GM03348 (cell line): ENCODE measurements at places on chromosomes 3 and 15.

DNA sequence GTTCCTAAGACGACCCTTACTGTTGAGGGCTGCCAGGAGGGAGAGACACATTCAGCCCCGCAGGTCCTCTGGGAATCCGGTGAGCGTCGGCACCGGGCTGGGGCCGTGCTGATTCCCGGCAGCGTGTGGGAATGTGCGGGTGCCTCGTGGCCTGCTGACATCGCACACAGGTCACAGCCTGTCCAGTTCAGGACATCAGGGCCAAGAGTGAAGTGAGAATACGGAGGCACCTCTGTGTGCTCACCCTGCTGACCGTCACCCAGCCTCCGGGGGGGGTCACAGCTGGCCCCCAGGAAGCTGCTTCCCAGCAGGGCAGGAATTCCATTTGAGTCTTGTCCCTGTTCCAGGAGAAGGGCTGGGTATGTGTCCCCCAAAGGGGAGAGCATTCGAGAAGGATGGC lies 53.6 kb downstream of the PGPEP1L start:
- DNase-seq: no peak

- DNase-seq: no peak
Measured at GRCh38 chr3:71127844-71128243, 455.7 kb downstream of the FOXP1 start.

DNA sequence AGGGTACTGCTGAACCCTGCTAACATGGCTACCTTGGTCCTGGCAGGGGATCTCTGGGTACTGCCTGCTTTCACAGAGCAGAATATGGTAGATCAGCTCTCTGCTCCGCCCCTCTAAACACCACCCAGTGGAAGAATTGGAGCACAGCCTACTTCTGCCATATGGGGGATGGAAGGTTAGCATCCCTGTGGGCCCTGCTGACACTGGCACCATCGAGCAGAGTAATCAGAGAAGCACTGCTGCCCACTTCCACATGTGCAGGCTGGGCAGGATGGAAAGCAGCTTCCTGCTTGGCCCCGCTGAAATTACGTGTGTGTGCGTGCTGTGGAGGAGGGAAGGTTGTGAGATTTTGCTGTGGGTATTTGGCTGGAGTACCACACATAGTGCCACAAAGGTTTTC lies 24.8 kb downstream of the CCR1 start:
- DNase-seq: no peak

DNA sequence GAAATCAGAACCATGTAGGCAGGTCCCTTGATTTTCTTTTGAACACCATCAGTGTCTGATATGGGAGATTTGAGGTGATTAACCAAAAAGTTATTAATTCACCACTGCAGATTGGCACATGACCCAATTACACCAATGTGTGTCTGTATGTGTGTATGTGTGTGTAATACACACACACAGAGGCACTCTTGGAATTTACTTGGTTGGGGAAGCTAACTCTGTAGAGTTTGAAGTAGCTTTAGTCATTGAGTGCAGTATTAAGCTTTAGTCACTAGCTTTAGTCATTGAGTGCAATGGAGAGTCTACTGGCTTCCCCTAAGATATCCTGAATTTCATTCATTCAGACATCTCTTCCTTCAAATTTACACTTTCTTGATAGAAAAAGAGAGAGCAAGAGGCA lies 109.4 kb upstream of the C15orf61 start:
- no peak for DNase-seq

- DNase-seq: no peak
Measured at GRCh38 chr3:124965413-124965812, 30.9 kb upstream of the MUC13 start.

DNA sequence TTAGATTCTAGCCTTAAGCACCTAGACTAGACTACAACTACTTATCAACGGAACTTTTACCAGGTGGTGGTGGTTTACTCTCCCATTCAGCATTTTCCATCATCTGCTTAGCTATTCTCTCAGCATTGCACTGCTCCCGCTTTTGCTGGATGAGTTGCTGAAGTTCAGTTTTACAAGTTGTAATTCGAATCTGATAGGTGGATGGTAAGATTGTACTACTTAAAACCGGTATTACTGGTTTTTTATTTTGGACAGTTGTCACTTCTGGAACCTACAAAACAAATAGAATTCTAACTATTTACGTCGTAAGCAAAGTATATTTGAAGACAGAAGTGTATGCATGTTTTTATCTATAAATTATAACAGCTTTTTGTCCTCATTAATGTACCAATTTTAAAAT lies 41.1 kb downstream of the PIK3R4 start:
- no peak for DNase-seq

DNA sequence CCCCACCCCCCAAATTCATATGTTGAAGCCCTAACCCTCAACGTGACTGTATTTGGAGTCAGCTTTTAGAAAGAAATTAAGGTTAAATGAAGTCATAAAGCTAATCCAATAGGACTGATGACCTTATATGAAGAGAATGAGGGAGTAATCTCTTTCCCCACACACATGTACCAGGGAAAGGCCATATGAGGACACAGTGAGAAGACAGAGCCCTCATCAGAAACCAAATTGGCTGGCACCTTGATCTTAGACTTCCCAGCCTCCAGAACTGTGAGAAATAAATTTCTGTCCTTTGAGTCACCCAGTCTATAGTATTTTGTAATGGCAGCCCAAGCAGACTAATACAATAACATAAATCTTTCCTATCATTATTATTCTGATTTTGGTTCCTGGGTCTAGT lies 194.7 kb upstream of the NANOGP8 start:
- DNase-seq: no peak

GRCh38 chr3:6680119-6680806 lies 180.7 kb upstream of the GRM7 start:
- DNase-seq: no peak

- DNase-seq: no peak
Measured at GRCh38 chr15:95113041-95113440, 881.7 kb downstream of the MCTP2 start.

DNA sequence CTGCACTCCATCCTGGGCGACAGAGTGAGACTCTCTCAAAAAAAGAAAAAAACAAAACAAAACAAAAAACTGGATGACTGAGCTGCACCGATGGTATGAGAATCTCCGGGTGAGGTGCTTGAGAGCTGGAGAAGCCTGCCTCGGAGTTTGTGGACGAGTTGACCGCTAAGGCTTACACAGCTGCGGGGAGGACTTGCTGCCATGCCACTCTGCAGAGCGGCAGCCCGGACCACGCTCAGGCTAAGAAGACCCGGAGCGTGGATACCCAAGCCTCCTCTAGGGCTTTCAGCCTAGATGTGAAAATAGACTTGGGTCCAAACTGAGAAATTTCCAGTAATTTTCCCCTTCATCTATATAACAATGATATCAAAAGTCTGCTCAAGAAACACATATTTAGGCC lies 16.0 kb downstream of the NRROS start:
- DNase-seq: no peak

GRCh38 chr3:188955919-188956318 lies 215.9 kb upstream of the TPRG1 start:
- no peak for DNase-seq

- DNase-seq: no peak
Measured at GRCh38 chr3:108076564-108076963, 14.3 kb downstream of the CD47 start.

DNA sequence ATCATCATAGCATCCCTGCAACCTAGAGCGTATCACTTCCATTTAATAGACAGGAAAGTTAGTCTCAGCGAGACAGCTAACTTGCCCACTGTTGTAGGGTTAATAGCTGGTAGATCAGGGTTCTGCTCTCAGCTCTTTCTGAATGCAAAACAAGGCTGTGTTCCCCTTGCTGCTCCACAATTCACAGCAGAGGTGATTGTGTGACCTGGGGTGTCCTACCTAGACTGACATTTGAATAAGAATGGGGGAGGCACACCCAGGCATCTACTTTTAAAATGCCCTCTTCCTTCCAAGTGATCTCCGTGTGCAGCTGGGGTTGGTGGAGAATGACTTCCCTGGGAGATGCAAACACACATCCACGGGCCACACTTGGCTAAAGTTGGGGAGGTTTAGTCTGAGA lies 43.0 kb upstream of the CACNA2D3 start:
- no peak for DNase-seq

- peak; percentile 57 for DNase-seq
Measured at GRCh38 chr3:2098398-2099027, at the start of gene CNTN4. TSS of gene CNTN4 (plus strand) at chr3:2098866.

DNA sequence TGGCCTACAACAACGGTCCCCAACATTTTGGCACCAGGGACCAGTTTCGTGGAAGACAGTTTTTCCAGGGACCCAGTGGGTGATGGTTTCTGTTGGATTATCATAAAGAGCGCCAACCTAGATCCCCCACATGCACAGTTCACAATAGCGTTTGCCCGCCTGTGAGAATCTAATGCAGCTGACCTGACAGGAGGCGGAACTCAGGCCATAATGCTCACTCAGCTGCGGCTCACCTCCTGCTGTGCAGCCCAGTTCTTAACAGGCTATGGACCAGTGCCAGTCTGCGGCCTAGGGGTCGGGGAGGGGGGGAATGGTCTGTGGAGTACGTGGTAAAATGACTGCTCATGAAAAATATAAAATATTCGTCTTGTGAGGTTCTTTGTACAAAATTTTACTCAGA lies 518.5 kb upstream of the CADM2 start:
- no peak for DNase-seq

DNA sequence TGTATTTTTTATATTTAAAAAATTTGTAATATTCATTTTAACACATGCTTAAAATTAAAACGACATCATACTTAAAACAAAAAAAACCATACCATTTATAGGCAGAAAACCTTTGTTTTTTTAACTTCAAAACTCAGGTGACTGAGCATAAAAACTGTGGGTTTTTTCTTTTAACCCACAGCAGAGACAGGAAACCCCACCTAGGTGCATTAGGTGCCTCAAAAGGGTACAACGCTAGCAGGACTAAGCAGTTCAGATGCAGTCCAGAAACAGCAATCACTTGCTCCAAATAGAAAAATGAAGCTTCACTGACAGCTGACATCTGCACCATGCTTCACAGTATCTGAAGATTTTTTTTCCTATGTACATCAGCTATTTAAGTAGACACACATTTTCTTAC lies 52.3 kb downstream of the GLB1 start:
- DNase-seq: no peak

DNA sequence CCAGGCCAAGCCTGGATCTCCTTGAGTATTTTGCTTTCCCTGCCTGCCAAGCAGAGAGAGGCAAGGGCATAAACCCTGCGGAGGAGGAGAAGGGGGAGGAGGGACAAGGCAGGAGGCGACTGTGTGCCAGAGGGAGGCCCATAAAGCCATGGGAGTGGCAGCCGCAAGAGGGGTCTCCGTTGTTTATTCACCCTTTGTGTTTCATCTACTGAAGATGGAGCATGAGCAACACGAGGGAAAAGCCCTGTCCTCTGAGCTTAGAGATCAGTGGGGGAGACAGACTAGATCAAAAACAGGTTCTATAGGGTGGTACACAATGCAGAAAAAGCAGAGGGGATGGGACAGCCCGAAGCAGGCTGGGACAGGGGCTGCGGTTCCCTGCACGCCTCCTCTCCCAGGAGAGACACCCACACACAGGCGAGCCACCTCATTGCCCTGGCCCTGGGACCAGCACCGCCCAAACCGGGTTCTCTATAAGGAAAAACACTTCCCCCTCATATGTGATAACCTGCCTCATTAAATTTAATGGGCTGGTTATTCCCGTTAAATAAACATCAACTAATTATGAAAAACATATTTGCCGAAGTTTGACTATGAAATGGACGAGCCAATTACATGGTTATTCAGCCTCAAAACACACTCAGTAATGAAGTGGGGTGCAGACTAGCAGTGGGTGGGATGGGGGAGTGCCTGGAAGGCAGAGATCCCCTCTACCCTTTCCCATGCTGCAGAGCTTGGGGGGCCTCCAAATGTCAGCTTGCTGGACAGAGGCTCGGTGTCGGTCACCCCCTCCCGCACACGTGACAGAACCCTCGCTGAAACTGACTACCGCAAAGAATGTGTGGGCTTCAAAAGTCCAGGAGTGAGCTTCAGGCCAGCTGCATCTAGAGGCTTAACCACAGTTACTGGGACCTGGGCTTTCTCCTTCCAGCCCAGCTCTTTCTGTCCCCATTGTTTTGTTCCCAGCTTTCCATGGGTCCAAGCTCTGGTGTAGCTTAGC lies 14.2 kb upstream of the PLXNA1 start:
- no peak for DNase-seq

DNA sequence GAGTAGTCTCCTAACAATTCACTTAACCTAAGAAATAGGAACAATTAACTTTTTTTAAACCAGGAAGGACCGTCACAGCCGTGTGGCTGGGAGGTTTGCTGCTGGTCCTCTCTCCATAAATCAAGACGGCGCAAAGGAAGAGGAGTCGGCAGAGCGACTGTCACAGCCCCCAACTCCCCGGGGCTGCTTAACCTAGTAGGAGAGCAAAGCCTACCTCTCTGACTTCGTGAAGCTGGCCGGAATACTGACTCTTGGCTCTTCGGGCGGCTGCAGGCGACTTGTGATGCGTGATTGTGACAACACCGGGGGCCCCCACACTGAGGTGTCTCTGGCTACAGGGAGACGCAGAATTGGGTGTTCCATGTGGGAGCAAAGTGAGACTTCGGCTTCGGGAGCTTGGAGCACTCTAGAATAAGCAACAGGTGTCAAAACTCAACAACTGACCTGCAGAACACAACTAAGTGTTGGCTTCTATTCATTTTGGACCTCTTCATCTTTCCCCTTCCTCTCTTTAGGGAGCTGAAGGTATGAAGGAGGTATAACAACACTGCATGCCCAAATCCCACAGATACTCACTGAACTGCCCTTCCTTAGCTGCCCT lies 151.1 kb downstream of the OSBPL10 start:
- no peak for DNase-seq

- DNase-seq: no peak
Measured at GRCh38 chr3:133857767-133858166, 37.9 kb downstream of the RAB6B start.

DNA sequence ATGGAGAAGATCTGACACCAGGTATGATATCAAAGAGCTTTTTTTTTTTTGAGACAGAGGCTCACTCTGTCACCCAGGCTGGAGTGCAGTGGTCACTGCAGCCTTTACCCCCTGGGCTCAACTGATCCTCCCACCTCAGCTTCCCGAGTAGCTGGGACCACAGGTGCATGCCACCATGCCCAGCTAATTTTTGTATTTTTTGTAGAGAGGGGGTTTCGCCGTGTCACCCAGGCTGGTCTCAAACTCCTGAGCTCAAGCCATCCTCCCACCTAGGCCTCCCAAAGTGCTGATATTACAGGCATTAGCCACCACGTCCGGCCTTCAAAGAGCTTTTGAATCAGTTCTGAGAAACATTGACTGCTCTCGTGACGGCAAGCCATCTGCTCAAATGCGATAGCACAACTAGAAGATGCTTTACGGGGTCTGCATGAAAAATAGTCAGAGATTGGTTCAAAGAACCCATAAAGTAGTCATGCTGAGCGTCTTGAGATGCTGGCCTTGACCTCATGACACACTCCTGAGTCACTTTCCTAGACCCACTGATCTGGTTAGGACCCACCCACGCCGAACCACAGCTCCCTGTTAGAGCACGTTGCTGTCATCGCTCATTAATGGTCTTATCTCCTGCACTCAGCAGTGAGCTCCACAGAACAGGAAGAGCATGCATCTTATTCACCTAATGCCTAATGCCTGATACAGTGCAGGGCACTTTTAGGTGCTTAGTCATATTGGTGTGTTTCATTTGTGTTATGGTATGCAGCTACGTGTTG lies 57.0 kb upstream of the NR2F2 start:
- DNase-seq: peak; percentile 86
